ENCODE measurements at places on chromosomes 3 and 15.
A peak's percentile ranks its signal among the peaks of the same experiment; 100 is the strongest.

- no peak for DNase-seq
Observed at GRCh38 chr3:154431043-154431442, 1.1 kb upstream of the GPR149 start.

DNA sequence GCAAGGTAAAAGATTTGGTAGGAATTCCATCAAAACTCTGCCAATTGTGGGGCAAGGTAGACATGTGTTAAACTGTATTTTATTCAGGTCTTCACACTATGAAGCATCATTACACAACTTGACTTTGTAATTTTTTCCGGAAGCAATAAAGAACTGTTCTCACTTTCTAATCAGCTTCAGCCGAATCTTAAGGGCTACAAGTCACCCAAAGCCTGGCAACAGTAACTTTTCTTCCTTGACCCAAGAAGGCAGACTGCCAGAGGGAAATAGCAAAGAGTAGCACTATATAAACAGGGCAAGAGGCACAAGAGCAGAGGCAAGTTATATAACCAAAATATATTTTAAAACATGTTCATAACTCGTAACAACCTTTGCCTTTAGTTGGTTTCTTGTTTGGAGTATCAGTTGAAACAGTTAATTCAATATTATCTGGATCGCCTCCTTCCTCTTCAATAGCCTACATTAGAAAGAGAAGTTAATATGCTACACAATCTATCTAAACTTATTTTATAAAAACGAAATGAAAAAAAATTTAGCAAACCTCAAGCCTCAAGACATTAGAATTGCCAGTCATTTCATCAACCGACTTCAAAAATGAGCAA, 1.4 kb downstream of the SLTM start:
- DNase-seq: no peak

- peak; percentile 66 for DNase-seq
Observed at GRCh38 chr3:50347187-50347813, 1.8 kb upstream of the ZMYND10 start.

DNA sequence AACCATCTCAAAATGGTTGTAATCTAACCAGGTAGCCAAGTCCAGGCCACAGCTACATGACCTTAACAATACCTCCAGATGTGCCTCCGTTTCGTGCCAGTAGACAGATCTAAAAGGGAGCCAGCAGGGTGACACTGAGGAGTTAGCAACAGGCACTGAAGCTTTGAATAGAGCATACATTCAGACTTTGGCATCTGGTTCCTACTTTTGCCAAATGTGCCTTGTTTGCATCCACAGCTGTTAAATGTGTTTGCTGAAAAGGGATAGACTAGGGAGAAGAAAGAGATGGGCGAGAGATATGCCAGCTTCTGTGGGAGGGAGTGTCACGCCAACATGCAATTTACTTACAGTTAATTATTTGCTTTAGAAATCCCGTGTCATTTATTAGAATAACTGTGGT, 1433.9 kb upstream of the CADM2 start:
- DNase-seq: no peak

- DNase-seq: no peak
Observed at GRCh38 chr15:101466188-101466587, 23.3 kb downstream of the PCSK6 start.

- DNase-seq: no peak
Observed at GRCh38 chr3:40255532-40255931, 54.0 kb upstream of the EIF1B start.

GRCh38 chr3:30685267-30685667, 78.9 kb downstream of the TGFBR2 start:
- DNase-seq: no peak

DNA sequence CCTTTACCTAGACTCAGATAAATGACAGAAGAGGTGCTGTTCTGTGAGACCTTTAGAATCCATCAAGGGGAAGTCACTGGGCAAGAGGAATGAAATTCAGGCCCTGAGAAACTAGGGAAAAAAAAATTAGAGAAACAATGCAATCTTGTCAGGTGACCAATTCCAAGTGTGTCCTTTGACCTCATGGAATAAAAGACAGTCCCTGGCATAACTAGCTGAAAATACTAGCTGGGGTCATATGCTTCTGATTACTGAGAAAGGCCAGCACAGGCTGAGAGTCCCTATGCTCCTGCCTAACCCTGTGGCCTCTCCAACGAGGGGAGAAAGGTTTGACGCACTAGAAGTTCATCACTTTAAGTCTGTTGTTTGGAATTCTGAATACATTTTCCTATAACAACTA, 167.3 kb downstream of the XXYLT1 start:
- DNase-seq: no peak

Data from HEK293T (cell line).